Mucosa of descending colon (tissue), 3 donors: ENCODE measurements at places on chromosomes 5 and 9.

DNA sequence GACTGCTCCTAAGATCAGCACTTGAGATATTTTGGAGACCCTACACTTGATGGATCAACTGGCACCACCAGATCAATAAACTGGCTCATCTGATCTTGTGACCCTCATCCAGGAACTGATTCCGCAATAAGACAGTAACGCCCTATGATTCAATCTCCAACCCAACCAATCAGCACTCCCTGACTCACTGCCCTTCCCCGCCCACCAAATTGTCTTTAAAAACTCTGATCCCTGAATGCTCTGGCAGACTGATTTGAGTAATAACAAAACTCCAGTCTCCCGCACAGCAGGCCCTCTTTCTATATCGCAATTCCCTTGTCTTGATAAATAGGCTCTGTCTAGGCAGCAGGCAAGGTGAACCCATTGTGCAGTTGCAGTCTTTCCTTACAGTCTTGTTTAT lies 677.0 kb downstream of the LRRC70 start:
- DNase-seq: no peak

GRCh38 chr9:14750821-14751220 lies 28.3 kb upstream of the CER1 start:
- DNase-seq: no peak

- DNase-seq: no peak
Observed at GRCh38 chr5:112004867-112005622, 248.1 kb upstream of the NREP start.

- peak; percentile 49 for DNase-seq
Observed at GRCh38 chr5:36728697-36729543, 122.5 kb downstream of the SLC1A3 start.
